ENCODE measurements at places on chromosomes 7 and 10.

GRCh38 chr7:155999631-156000489, 187.6 kb upstream of the SHH start:
- no peak for DNase-seq

DNA sequence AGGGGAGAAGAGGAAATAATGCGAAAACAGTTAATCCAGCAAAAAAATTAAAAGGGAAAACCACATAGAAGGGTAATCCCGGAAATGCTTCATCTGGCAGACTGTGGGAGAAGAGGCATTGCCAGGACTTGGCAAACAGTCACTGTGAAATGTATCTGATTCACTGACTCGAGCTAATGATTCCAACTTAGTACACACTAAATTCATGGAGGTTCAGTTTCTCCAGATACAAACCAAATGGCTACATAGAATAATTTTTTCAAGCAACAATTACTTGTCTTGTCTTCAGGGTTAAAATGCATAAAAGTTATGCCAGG, 36.4 kb downstream of the GDI2 start:
- DNase-seq = peak; percentile 32

DNA sequence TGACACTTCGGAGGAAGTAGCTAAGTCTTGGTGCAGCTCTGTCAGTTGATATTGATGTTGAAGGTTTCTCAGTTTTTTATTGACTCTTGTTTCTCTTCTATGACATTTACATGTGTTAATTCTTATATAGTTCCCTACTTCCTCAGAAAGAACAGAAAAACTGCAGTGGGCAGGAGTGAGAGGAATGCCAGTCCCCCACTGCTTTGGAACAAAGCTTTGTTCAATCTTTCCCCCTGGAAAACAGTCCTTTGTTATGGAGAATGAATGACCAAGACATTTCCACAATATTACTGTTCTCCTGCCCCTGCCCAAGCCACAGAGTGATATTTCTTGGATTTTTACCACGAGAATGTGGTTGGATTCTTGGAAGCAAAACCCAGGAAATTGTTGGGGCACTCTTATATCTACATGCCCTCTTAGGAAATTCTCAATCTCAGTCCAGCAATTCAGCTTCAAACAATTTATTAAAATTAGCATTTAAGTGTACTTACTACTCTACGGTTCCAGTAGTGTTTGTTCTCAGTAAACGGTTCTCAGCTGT, 258.0 kb upstream of the KCND2 start:
- DNase-seq = no peak

DNA sequence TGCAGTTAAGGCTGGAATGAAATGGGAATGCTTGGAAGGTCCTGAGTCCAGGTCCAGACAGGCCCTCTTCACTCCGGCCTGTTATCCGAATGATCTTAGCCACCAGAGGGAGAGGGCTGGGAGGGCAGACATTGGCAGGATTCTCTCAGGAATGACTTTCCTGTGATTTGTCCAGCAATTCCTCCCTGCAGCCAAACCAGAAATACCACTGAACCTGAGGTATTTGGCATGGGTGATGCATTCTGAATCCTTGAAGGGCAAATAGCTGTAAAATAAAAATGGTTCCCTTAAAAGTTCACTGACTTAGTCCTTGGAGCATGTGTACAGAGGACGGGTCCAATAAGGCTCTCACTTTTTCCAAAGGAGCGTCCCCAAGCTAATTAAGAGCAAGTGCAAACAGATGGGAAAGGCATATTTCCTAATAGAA, 77.5 kb upstream of the HABP2 start:
- DNase-seq = peak; percentile 87

DNA sequence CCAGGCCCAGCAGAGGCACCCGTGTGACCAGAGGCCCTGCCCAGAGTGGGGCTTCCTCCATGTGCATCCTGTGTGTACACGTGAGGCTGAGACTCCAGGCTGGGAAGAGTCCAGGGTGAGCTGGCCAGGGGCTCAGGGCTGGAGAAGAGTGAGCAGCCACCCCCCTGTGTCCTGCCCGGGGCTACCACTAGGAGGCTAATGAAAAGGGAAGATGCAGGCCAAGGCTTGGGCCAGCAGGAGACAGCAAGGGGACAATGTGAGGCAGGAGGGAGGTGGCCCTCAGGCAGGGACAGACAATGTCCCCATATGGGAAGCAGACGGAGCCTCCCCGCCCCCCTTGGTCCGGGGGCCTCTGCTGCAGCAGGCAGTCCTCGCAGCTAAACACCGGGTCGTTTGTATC, 102.0 kb downstream of the HIF1AN start:
- DNase-seq = no peak

GRCh38 chr10:110481919-110482318, 15.8 kb upstream of the DUSP5 start:
- no peak for DNase-seq

GRCh38 chr7:90720984-90721760, 125.1 kb downstream of the CDK14 start:
- DNase-seq = peak; percentile 83

DNA sequence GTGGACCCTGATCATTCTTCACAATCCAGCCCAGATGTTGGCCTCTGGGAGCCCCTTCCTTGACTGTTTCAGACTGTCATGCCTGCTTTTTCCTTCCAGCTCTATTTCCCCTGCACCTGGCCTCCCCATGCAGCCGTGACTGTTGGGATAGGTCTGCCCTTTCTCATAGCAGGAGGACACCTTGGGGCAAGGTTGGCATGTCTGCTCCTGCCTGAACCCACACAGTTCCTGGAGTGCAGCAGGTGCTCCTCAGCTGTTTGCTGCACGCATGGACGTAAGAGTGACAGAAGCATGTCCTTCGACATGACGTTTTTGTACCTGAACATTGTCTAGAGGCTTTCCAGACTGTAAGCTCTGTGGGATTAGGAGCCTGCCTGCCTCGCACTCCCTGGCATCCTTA, 24.0 kb downstream of the POR start:
- no peak for DNase-seq

DNA sequence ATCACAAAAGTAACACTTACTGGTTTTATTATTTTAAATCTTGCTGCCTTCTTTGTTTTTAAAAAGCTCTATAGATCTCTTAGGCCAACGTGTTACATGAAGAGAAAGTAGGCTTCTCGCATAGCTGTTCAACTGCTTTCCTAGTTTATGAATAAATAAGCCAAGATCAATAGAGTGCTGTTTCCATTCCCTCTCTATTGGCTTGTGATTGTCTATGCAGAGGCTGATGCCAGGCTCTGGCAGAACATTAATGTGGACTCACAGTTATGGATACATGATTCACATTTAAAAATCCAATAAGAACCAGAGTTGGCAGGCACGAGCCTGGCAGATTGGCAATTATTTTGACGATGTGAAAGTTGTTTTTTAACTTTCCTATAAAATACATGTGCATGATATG, 137.5 kb downstream of the GNAT3 start:
- DNase-seq = no peak

GRCh38 chr7:17556247-17556956, 257.9 kb downstream of the AHR start:
- DNase-seq = no peak

GRCh38 chr10:282294-283139, 147.3 kb downstream of the ZMYND11 start:
- no peak for DNase-seq

- DNase-seq = no peak
These were observed 62.4 kb upstream of the TAS2R16 start for GRCh38 chr7:123057911-123058310.

DNA sequence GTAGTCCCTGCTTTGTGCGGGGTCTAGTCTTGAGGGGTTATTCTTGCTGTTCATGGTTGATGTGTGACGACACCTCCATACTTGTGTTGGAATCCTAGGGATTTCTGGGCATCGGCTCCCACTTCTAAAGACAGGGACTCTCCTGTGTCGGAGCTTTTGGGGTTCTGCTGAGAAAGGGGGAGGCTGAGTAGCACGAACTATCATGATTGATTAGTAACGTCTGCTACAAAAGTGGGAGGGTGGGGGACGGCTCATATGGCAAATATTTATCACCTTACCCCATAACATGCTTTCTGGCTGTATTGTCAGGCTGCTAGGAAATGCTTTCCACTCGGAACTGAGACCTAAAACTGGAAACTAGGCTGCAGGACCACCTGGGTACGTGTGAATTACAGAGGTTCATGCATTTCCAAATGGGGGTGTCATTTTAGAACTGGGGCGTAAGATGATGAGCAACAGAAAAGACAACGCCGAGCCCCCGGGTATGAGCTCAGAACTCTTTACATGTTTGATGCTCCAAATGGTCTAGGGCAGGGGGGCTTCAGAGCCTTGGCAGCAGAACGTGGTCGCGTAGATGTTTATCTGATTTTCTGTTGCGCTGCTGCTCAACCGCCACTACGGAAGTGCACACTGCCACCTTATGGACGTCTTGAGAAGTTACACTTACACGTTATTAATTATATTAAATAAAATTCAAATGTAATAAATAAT, 15.1 kb upstream of the NME8 start:
- peak; percentile 55 for DNase-seq

DNA sequence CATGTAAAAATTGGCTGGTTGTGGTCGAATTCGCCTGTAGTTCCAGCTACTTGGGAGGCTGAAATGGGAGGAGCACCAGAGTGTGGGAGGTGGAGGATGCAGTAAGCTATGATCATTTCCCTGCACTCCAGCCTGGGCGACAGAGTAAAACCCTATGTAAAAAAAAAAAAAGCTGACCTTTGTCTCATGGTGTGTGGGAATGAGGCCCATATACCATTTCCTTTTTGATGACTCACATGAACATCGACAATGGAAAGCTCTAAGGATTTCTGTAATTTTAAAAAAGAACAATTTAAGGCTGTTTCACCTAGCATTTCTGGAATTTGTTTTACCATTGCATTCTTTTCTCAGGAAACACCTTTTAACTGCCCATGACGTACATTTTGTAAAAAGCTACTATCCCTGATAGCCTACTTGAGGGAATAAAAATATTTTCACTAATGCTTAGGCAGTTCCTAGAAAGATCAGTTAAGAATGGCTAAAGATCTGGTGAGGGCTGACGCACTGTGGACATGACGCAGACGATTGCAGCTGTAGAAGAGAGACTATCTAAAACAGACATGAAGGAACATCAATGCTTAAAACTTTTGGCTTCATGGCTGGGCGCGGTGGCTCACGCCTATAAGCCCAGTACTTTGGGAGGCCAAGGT, 400.6 kb upstream of the IGFBP3 start:
- DNase-seq = no peak

Data from muscle of arm (tissue), 14 donors.